ENCODE measurements at places on chromosomes 6 and 20.

DNA sequence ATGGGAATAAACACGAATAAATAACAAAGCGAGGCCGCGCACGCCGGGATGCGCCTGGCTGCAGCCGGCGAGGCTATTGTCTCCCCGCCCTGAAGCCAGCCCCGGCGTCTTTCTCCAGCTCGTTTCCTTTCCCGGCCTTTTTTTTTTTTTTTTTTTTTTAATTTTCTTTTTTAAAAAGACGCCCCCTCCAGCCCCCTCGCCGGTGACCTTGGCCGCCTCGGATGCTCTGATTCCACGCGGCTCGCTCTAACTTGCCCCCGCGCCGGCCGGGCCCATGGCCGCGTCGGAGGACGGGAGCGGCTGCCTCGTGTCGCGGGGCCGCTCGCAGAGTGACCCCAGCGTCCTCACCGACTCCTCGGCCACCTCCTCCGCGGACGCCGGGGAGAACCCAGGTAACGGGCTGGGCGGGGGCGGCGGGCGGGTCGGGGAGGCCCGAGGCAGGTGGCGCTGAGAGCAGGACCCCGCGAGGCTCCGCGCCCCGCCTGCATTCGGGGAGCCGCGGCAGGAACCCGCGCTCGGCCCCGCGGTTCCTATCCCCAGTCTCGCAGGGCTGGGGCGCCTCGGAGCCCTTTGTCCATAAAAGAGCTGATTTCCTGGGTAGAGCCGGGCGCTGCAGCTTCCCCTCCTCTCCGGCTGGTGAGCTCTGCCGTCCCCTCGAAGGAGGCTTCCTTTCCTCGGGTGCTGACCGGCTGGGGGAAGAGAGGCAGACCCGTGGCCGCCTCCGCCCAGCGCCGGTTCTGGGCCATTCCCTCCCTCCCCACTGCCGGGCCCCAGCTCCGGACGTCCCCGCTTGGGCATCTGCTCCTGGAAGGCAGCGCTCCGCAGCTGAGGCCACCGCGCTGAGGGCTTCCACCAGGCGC, 631 bp downstream of the PHACTR3 start:
- DNase-seq = no peak

DNA sequence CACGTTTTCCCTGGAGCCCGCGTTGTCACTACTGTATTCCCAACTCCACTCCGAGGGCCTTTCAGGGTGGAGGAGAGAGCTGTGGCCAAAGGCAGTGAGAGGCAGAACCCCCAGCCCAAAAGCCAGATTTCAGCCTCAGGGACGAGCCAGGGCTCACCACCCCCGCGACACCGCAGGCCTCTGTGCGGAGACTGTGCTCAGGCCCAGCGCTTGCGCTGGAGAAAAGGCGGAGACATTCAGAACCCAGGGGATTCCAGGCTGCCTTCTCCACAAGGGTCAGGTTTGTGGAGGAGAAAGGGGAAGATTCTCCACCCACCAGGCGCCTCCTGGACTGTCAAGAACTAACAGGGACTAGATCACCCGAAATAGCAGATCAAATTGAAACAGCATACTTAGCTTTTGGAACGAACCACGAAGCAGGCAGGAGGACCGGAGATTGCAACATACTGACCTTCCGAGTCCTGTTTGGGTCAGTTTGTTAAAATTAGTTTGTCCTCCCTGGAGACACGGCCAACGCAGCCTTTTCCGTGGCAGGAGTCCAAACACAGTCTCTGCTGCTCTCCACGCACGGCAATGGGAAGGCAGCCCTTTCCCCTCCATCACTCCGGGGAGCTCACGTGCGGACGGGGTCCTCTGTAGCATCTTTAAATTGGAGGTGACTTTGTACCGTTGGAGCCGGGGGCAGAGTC, 14.4 kb downstream of the DLL1 start:
- no peak for DNase-seq

DNA sequence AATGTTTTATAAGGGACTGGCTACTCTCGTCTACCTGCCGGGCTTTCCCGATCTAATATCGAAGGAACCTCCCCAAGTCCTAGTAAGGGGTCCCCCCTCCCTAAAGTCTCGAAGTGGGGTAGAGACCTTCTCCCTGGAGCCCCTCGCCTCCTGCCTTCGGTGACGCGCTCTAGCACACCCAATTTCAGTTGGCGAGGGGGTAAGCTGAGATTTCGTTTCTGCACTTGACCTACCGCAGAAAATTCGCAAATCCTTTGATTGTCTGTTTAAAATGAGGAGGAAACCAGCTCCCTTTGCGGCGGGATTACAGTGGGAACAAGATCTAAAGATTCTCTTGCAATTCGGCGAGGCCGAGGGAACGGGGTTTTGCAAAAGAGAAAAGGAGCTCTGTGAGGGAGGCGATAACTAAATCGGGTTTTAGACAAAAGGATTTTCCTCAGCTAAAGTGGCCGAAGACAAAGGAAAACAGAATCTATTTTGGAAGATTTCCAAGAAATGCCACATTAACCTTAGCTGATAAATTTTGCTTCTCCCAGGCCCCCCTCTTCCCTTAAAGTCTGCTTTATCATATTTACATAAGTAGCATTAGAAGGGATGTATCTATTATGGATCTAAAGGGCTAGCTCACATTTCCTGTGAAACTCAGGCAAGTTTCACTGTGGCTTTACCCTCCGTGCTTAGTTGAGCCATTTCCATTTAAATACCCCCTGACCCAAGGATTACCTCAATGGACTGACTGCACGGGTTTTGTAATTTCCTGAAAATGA, 8.4 kb downstream of the SIM1 start:
- no peak for DNase-seq

GRCh38 chr20:33704197-33704924, 15.7 kb downstream of the PXMP4 start:
- no peak for DNase-seq

DNA sequence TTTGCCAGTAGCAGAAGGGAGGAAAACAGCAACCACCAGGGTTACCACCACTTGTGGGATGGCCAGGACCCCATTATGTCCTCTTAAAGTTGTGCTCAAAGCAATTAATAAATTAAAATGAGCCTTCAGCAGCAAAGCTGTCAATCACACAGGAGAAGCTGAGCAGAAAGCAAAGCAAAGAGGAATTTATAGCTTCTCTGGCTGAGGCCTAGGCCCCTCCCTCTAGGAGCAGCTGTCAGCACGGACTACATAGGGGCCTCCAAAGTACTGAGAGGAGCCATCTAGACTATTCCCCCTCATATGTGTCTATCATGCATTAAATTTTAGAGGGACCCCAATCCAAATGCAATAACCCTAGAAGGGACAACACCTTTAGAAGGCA, 6.4 kb downstream of the CCND3 start:
- no peak for DNase-seq

GRCh38 chr6:52393780-52394179, 26.4 kb upstream of the EFHC1 start:
- no peak for DNase-seq

- no peak for DNase-seq
Observed at GRCh38 chr6:33276581-33276863, 401 bp upstream of the B3GALT4 start.

GRCh38 chr6:159311618-159312017, 142.4 kb downstream of the FNDC1 start:
- DNase-seq = no peak

DNA sequence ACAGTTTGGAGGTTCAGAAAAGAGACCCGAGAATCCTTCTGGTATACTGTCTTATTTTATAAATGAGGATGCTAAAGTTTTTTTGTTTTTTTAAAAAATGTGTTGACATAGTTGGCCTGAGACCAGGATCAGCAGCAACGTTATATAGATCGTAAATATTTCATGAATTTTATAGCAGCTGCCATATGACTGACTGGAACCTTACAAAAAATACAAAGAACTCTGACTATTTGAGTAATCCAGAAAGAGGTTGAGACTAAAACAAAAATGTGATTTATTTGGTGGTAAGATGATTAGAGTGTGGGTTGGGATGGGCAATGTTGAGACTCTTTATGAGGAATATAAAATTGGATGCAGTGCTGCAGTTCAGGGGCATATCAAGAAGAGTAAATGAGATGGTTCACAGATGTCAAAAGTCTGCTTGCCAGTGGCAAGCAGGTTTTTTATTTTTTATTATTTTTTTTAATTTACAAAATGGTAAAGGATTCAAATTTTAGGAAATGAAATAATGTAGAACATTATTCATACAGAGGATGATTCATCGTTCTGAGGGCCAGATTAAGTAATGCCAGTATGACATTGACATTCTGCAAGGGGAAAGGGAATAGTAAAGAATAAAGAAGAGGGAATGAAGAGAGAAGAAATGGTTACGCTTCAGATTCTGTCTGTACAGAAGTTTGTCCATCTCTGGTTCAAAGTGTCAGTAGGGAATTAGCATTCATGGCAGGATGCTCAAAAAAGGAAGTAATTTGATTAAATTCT, 58.5 kb downstream of the SCAF8 start:
- DNase-seq = no peak

- no peak for DNase-seq
Observed at GRCh38 chr6:137284811-137285110, 65.6 kb upstream of the IFNGR1 start.

GRCh38 chr6:8277769-8278168, 157.6 kb downstream of the SLC35B3 start:
- peak; percentile 28 for DNase-seq

GRCh38 chr20:17611290-17611539, 41.3 kb downstream of the DSTN start:
- no peak for DNase-seq

- no peak for DNase-seq
Observed at GRCh38 chr6:117498159-117498558, 15.7 kb downstream of the DCBLD1 start.

DNA sequence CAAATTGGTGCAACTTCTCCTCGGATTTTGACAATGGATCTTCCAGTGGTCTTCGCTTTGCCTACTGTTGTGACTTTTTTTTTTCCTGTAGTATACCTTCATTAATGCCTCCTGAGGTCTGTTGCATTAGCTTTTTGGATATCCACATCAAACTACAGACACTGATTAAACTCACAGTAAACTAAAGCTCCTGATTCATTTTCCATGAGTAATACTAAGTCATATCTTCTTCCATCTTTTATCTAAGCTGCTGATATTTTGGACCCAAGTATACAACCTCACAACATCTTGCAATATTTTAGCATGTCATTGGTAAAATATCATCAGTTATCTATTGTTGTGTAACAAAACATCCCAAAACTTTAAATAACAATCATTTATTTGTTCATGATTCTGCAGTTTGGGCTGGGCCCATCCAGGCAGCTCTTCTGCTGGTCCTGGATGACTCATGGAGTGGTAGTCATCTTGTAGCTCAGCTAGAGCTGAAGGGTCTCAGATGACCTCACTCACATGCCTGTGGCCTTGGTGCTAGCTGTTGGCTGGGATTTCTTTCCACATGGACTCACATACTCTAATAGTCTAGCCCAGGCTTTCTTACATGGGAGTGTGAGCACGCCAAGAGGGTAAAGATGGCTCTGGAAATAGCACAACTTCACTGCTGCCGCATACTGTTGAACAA, 78.3 kb upstream of the SRSF6 start:
- no peak for DNase-seq

GRCh38 chr6:161273274-161273751, 548 bp downstream of the AGPAT4 start:
- peak; percentile 20 for DNase-seq

DNA sequence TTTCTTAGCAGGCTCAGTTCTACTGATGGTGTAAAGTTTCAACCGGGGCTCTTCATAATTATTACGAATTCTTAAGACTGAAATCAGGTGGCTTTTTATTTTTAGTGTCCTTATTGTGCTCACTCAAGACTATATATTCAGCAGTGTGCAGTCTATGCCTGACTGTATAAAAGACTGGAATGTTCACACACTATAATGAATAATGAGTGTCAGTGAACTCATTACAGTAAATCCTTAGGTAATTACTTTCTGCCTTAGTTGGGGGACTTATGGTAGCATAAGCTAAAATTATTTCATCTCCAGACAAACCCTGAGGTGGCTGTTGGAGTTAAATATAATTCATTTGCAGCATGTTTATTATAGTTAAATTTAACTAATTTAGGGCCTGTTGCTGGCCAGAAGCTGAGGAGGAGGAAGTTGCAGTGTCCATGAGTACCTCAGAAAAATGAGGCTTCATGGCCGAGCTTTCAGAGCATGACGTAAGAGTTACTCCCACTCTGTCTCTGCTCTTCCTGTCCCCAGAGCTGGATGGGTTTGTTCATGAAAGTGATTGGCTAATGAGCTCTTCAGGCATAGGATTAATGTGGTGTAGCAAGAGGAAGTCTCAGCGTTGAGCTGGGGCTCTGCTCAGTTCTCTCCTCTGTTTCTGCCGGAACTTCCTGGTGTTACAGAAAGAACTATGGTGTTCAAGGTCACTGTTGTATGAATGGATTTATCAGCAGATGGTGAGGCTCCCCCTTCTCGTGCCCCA, 335.7 kb downstream of the NRN1 start:
- DNase-seq = no peak

- DNase-seq = no peak
Observed at GRCh38 chr6:3750317-3751076, 1.0 kb downstream of the PXDC1 start.

- DNase-seq = no peak
Observed at GRCh38 chr6:130115036-130115435, 96.7 kb downstream of the L3MBTL3 start.

Measured in BE2C (cell line).